ENCODE measurements at places on chromosomes 1 and 21.

DNA sequence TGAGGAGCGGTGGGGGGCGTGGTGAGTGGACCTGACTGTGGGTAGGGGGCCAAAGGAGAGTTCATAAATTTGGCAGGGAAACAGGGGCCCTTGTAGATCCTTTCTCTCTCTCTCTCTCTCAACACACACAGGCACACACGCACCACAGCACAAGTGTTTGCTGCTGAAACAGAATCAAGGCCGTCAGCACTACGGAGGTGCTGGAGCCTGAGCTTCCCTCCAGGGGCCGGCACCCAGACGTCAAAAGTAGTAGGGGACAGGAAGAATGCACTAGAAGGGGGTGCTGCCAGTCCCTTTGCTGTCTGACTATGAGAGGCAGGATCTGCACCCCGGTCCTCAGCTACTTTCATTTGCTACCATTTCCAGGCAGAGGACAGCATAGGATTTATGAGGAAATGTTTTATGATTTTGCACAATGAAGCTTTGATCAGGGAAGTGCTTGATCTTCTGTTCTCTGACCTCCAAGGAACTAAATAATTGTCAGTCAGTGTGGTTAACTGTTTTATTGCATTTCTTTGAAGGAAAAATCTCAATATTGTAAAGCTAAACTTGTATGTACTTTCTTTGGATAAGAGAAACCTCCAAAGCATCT is 74.3 kb upstream of the FAM3B start:
- no peak for DNase-seq

DNA sequence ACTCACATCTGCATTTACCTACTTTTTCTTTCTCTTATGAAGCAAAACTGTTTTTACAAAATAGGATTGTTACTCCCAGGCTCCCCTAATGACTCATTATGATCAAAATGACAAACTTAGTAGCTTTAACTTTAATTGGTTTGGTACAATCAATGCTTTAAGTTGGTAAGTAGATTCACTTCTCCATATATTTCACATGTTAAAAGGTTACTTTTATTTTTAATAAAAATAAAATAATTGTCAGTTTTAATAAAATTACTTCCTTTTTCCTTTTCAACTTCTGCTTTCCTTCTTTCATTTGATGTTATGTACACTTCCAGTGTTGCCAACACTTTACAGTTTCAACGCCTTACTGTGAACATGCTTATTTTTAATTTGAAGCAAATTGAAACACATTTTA is 477.6 kb downstream of the SETD4 start:
- no peak for DNase-seq

- DNase-seq, result no peak
Measured at GRCh38 chr1:244451539-244451950, at the start of gene ADSS2. Gene ADSS2, minus strand, starts transcription at chr1:244451909. Its CDS starts 92 bp downstream, at chr1:244451817.

GRCh38 chr1:9629445-9630201 is 21.9 kb upstream of the PIK3CD start:
- DNase-seq, result no peak

GRCh38 chr1:59316497-59317128 is 19.7 kb downstream of the FGGY start:
- no peak for DNase-seq

GRCh38 chr1:3638676-3639075 is 11.2 kb downstream of the WRAP73 start:
- DNase-seq, result no peak
